ENCODE measurements at places on chromosomes 4 and X.

DNA sequence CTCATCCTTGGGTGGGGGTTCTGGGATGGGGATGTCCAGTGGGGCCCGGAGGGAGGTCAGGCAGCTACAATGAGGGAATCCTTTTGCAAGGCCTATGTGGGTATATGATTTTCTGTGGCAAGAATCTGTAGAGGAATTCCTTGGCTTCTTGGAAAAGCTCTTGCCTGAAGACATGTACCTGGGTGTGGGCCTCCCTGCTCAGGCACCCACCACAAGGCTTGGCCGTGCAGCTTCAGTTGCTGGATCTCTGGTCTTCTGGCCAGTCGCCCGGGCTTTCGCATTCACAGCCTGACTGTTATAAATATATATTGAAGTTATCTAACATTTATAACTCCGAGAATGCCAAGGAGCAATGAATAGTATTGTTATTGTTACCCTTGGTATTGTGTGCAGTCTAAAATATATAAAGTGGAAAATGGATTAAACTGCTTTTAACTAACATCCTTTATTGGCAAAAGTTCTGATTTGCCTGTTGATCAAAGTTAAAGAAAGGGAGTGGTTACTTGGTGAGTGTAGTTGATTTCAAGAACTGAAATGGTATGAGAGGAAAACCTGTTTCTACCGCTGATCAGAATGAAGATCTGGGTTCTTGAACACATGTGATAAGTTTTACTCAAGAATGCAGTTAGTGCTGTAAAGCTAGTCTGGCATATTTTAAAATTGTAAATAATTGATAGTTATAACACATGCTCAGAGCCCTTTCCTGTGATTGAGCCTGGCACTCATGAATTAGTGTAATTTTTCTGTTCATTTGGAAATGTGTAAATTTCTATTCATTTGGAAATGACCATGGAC lies 36.0 kb downstream of the PTTG2 start:
- DNase-seq = no peak

DNA sequence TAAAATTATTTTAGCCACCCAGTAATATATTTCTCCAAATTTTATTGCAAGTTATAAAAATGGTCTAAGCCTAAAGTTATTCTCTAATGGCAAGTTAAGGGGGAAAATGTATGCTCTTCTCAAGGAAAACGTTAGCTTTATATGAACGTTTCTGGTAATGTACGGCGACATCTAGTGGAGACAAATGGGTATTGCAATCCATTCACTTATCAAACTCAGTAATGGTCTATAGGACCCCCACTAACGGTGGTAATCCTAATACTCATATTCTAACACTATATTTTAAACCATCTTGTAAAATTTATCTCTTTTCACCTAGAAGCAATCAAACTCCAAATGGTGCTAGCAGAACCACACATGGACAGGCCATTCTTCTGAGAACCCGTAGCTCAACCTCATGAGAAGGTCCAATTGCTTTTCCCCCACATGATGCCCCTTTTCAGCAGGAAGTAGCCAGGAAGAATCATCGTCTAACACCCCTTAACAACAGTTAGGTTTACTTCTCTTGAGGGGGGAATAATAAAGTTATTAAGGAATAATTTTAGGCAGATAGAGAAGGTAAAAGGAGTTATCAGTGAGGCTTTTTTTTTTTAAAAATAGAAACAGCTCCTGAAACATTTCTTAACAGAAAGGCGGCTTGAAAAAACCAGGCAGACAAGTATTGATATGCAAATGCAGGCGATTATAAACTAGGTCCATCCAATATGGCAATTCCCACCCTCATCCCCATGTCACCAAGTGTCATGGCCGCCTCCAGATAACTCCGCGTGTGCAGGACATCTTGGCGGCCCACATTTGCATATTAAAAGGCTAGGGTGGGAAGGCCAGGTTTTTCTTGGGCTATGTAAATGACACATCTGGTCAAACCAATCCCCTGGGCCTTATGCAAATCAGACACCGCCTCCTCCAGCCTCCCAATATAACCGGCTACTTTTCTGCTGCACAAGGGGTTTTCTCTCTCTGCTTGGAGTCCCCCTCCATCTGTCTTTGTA lies 35.0 kb downstream of the NUDT11 start:
- no peak for DNase-seq

GRCh38 chr4:72016011-72016410 lies 15.8 kb upstream of the NPFFR2 start:
- DNase-seq = no peak

DNA sequence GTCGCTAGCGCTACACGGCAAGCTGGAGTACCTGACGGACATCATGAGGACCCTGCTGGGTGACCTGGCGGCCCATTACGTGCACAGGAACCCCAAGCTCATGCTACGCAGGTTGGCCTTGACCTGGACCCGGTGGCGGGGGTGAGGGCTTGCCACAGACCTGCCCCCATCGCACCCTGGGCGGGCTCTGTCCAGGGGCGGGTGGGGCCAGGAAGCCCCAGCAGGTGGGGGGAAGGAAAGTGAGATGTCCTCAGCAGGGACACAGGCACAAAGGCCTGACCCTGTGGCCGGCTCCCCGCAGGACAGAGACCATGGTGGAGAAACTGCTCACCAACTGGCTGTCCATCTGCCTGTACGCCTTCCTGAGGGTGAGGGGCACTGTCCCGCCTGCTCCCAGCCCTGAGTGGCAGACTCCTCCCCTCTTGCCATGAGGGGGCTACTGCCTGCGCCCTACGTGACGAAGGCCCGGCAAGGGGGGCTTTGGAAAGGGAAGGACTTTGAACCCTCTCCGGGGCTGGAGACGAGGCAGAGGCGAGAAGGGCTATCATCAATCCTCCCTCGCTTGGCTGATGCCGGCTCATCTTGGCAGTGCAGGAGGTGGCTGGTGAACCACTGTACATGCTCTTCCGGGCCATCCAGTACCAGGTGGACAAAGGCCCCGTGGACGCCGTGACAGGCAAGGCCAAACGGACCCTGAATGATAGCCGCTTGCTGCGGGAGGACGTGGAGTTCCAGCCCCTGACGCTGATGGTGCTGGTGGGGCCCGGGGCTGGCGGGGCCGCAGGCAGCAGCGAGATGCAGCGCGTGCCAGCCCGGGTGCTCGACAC lies 5.3 kb upstream of the SRPK3 start:
- no peak for DNase-seq

GRCh38 chr4:78638337-78639172 lies 87.0 kb downstream of the ANXA3 start:
- DNase-seq = no peak

- DNase-seq = no peak
These were observed 344.5 kb downstream of the BMPR1B start for GRCh38 chr4:95102162-95102790.

DNA sequence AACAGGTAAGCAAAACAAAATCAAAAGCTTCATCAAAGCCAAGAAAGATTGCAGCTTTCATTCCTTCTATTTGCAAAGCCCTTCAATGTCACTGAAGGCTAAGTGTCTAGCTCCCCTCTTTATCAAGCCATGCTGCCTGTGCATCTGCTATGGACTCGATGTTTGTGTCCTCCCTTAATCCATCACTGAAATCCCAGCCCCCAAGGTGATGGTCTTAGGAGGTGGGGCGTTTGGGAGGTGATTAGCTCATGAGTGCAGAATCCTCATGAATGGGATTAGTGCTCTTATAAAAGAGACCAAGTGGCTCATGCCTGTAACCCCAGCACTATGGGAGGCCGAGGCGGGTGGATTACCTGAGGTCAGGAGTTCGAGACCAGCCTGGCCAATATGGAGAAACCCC lies 6.9 kb upstream of the TRIM2 start:
- DNase-seq = no peak

- DNase-seq = no peak
These were observed 22.3 kb downstream of the TMPRSS11D start for GRCh38 chr4:67861513-67861912.

DNA sequence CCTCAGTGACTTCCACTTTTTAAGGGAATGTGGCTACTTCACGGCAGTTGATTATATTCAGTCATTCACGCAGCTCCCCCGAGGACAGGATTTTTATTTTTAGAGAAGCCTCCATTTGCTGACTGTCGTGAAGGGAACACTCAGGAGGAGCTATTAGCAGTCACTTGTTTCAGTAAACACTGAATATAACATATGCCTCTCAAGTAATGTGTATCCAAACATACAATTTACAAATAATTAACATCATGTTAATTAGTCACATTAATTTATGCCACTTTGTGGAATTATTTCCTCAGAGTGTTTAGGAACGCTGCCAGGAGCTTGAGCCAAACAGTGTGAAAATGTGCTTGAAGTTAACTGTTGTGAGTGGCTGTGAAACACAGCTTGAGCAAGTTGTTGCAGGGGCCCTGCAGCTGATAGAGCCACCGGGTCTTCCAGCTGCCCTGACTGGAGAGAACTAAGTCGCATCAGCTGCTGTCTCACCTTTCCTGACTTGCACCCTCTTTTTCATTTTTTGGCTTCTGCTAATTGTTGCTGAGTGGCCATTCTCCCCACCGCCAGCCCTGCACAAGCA lies 245.6 kb downstream of the LDB2 start:
- DNase-seq = no peak

DNA sequence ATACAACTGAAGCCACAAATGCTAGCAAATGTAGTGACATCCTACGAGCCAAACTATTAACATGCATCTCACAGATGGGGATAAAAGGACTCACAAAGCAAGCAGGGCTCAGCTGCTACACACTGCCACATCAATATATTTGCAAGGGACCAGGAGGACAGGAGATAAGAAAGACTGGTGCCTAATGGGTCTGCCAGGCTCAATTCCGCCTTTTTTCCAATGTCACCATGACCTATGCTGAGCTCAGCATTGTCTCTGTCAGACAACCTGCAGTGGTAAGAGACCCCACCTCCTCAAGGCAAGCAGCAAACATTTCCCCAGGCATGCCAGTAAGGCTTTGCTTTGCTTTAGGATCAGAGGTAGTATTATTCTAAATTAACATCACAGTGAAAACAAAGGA lies 435 bp downstream of the DCX start:
- DNase-seq = no peak

- no peak for DNase-seq
These were observed 141.1 kb downstream of the MSL3 start for GRCh38 chrX:11899091-11899490.

- DNase-seq = no peak
These were observed 64.0 kb downstream of the MANBA start for GRCh38 chr4:102696758-102697157.
